Stimulated activated CD4-positive, alpha-beta T cell treated with anti-CD3 and anti-CD28 coated beads, Interleukin-1b, Interleukin-23, amount 100 ng/mL, for 24 hours (primary cell): ENCODE measurements at places on chromosomes 7 and 10.

DNA sequence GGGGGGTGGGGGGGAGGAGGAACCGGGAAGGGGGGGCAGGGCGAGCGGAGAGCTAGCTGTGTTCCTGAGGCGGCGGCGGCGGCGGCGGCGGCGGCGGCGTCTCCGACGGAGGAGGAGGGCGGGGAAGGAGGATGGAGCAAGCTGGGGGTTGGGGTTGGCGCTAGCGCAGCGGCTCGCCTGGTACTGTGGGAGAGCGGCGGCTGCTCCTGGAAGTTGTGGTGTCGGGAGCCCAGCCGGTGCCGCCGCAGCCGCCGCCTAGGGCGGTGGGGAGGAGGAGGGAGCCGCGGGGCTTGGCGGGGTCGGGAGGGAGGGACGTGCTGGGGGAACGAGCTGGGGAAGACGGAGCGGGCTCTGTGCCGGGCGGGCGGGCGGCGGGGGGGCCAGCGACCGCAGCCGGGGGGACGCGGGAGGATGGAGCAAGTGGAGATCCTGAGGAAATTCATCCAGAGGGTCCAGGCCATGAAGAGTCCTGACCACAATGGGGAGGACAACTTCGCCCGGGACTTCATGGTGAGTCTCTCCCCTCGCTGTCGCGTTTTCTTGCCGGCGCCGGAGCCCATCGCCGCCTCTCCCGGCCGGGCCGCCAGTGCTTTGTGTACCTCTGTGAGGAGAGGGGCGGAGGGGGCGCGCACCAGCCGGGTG, at the start of gene PTPN12:
PTPN12 (plus strand) TSS at position 160 of the 642 bp plus-strand sequence; CDS start at position 412, 252 bp downstream.
- DNase-seq: no peak

DNA sequence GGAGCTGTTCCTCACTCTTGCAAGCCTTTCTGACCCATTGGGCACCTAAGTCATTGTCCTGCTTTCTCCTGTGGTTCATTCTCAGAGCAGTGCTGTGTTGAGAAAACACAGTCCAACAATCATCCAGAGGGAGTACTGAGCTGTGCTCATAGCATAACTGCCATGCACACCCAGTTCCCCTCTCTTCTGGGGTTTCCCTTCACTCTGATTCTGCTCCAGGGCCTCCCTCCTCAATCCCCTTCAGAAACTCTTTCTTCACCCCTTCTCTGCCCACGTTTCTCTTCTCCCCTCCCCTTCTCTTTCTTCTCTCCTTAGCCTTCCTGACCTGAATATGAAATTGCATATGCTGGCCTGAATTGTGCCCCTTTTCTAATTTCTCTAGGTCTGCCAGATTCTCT, 155.8 kb downstream of the AOAH start:
- DNase-seq: no peak

GRCh38 chr10:71316056-71316785, 2.8 kb upstream of the SLC29A3 start:
- no peak for DNase-seq

- no peak for DNase-seq
Observed at GRCh38 chr10:132867801-132868644, 74.3 kb downstream of the CFAP46 start.

- DNase-seq: peak; percentile 10
Observed at GRCh38 chr10:80260295-80261243, 28.9 kb downstream of the MAT1A start.

- no peak for DNase-seq
Observed at GRCh38 chr7:112197322-112197721, 8.9 kb downstream of the DOCK4 start.

DNA sequence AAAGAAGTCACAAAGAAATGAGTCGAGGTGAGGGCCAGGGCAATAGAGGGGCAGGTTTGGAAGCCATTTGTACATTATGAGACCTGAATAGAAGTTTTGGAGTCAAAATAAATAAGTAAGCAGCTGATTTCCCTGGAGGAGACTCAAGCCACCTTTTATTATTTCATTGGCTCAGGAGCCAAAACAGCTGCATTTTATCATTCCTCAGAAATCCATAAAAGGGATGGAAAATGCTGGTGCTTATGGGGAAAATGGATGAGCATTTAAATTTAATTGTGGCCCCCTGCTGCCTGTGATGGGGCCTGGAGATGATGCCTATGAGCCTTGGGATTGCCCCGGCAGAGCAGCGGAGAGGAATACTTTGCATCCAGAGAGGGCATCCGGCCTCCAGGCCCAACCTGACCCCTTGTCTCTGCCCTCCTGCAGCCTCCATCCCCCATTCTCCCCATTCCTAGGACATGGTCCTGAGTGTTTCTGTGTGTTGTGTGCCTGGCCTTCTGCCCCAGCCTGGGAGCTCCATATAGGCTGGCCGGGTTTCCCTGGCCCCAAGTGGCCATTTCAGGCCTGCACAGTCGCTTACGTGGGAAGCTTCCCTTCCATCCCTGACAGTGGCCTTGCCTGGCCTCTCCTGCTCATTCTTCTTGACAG, 296.8 kb upstream of the ZMIZ1 start:
- DNase-seq: no peak

GRCh38 chr10:92544296-92544695, 29.6 kb downstream of the IDE start:
- no peak for DNase-seq

DNA sequence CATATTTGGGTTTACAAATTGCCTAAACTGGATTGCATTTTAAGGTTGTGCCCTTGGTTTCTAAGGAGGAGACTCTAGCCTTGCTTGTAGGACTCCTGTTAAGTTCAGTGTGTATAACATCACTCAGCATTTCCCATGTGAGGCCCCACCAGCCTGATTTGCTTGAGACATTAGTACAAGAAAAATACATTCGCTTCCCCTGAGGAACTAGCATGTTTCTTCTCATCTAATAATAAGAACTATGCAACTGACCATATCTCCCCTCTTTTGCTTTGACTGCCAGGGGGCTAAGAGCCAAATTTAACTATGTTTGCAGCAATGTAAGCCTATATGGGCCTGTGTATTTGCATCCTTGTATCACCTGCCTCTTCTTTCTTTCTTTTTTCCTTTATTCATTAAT, 737.9 kb downstream of the INHBA start:
- no peak for DNase-seq

GRCh38 chr7:105829681-105830322, 46.6 kb downstream of the ATXN7L1 start:
- DNase-seq: no peak

DNA sequence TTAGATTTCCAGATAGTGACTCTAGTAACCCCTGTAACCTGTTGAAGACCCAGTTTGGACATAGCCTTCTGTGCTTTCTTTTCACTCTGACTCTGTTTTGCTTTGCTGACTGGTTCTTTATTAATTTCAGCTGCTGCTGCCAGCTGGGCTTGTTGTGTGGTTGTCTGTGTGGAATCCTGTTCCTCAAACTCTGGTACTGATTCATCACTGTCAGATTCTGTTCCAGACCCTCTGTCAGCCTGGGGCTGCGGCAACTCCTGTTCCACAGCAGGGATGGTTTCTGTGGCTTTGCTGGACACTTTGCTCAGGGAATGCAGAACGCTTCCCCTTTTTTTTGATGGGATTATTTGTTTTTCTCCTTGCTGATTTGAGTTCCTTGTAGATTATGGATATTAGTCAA, 104.9 kb downstream of the SEC23IP start:
- DNase-seq: no peak

DNA sequence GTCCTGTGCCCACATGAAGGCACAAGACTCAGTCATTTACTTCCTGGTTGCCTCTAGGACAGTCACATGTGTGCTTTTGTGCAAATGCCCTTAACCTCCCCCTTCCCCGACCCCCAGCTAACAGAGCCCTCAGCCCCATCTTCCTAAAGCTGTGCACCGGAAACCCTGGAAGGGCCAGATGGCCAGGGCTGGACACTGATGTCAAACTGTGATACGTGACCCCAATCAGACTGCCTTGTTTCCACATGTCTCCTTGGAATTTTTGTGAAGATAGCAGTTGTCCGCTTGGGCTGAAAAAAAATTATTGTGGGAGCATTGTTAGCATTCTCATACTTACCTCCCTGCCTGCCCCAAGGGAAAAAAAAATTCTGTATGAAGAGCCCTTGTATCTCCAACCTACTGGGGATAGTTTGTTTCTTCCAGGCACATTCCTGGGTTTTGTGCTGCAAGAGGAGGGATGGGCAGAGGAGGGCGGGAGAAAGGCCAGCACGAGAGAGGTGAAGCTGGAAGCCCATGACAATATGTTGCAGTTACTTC, 17.0 kb upstream of the ADAM12 start:
- no peak for DNase-seq

- DNase-seq: no peak
Observed at GRCh38 chr10:89164920-89165319, 42.2 kb downstream of the CH25H start.

DNA sequence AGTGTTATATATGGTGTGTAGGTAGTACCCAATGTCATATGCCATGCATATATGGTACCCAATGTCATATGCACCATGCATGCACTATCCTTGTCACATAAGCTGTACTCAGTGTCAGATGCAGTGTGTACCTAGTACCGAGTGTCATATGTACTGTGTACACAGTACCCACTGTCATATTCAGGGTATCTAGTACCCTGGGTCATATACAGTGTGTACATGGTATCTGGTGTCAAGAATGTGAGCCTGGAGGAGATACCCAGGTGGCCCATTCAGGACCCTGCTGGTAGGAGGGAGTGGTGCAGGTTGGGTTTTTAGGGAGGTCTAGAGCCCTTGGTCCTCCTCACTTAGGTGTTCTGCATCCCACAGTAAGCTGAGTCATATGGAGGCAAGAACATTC, 1.8 kb downstream of the ZMYND11 start:
- DNase-seq: peak; percentile 15
